Immature natural killer cell (primary cell): ENCODE measurements at places on chromosomes 3 and 15. TPM values are rescaled to one million over a fixed set of nuclear protein-coding genes. Genes with fewer than 3 reads are reported as not detected.

The CFAP91 gene
- not detected for polyA plus RNA-seq

- H3K36me3 ChIP-seq: no peaks in the 10 kb centered on the region
- DNase-seq: no peak
- peaks cover 9% of the 10 kb centered on the region for H3K4me1 ChIP-seq
These were observed 302.2 kb upstream of the TPM1 start for GRCh38 chr15:62740141-62741004.

GRCh38 chr3:194244167-194244566 is 107.0 kb downstream of the CPN2 start:
- DNase-seq: no peak
- no peak overlapping the region for H3K4me3 ChIP-seq
- no peaks in the 10 kb centered on the region for H3K4me1 ChIP-seq

The BMF gene
- polyA plus RNA-seq: 0.38 TPM

DNA sequence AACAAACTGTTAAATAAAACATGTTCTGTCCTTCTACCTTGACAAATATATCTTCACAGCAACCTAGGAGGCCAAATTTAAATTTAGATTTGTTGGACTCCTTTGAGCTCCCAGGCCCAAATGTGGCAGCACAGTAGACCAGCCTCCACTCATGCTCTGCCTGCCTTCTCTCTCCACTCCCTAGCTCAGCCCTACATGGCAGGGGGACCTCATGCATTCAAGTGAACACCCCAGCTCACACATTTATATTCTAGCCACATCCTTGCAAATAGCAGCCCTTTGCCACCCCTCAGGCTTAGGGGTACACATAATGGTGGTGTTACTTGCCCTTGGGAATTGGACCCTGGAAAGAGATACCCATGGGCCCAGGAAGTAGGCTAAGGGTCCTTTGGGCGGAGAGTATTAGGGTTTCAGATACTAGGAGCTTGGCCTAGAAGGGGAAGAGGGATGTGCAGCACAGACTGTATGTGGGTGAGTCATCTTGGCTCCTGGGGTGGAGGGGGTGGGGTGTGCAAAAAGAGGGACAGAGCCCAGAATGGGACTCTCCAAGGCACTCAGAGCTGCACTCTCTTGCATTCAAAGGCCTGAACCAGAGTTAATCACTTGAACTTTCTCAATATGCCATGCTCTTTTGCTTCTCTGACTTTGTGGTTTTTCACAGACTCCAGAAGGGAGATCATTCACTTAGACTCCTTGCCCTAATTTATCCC is 268.4 kb upstream of the ROPN1 start:
- no peaks in the 10 kb centered on the region for H3K36me3 ChIP-seq
- H3K27me3 ChIP-seq: peaks cover 9% of the 10 kb centered on the region
- no peaks in the 10 kb centered on the region for H3K4me1 ChIP-seq
- no peak overlapping the region for H3K27ac ChIP-seq
- no peak for DNase-seq
